ENCODE measurements at places on chromosomes 2 and 18.
A peak's percentile ranks its signal among the peaks of the same experiment; 100 is the strongest.

DNA sequence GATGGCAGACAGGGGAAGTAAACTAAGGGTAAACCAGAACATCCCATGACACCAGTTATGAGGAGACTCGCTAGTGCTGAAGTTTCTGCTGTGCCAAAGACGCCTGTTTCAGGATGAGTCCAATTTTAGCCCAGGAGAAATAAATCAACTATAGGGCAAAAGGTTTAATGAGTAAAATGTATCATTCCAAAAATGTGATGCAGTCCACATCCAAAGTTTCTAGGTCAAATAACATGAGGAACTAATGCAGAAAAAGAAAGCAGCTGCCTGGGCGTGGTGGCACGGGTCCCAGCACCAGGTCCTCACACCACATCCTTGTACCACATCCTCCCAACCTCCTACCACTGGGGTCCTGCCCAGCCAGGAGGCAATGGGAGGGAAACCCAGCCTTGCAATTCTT is 126.9 kb upstream of the CTAGE1 start:
- DNase-seq = no peak

DNA sequence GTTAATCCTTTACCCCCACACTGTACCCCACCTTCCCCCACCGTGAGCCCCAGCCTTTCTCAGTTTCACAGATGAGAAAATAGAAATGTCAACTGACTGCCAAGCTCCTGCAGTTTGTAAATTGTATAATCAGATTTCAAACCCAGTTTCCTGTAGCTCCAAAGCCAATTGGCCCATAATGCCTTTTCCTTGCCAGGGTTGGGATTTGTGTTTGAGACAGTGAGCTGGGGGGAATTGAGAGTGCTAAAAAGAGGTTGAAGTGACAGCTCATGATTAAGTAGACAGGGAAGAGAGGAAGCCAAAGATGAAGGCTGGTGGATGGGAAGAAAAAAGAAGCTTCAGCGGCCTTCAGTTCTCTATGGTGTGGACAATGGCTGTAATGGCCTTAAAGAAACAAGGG is 10.7 kb downstream of the OSBPL6 start:
- DNase-seq = no peak

- DNase-seq = peak; percentile 49
These were observed 94.8 kb upstream of the SMAD7 start for GRCh38 chr18:49045585-49045984.

DNA sequence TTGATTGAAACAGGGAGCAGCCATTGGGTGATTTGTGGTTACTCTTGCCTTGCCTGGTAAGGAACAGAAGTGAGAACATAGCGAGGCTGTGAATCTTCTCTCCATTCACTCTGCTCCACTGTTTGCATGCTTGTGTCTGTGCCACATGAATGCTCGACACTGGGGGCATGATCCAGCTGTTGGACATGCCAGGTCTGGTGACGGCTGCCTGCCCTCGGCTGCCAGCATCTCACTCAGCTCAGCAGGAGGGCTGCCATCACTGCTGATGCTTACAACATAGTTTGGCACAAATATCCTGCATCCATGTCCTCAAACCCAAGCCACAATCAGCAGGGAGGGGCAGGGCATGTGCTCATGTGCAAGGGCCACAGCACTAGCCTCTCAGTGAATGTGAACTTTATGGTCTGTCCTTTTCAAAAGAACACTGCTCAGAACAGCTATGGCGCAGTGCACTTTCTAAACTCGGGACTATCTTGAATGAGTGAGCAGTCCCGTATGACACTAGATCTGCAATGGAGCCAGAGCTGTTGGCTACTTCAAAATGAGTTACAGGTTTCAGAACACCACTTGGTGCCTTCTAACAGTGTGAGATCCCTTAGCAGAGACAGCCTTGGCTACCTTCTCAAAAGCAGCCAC is 126.3 kb downstream of the NRP2 start:
- DNase-seq = no peak

- DNase-seq = no peak
These were observed 29.5 kb downstream of the VAPA start for GRCh38 chr18:9943311-9943710.

GRCh38 chr2:241797441-241798080 is 11.4 kb upstream of the NEU4 start:
- DNase-seq = no peak

All from hematopoietic multipotent progenitor cell (in vitro differentiated cells).